HEK293T (cell line): ENCODE measurements at places on chromosomes 3 and 15.

- no peak for DNase-seq
These were observed 141.7 kb downstream of the LRRK1 start for GRCh38 chr15:101060576-101061551.

- no peak for DNase-seq
These were observed 196.1 kb upstream of the TLE3 start for GRCh38 chr15:70293591-70294470.

GRCh38 chr15:68536331-68537095 is 42.3 kb upstream of the CORO2B start:
- no peak for DNase-seq

GRCh38 chr15:60672400-60672799 is 193.5 kb upstream of the ICE2 start:
- no peak for DNase-seq

GRCh38 chr15:64782751-64783150 is 7.4 kb upstream of the RBPMS2 start:
- DNase-seq = no peak

DNA sequence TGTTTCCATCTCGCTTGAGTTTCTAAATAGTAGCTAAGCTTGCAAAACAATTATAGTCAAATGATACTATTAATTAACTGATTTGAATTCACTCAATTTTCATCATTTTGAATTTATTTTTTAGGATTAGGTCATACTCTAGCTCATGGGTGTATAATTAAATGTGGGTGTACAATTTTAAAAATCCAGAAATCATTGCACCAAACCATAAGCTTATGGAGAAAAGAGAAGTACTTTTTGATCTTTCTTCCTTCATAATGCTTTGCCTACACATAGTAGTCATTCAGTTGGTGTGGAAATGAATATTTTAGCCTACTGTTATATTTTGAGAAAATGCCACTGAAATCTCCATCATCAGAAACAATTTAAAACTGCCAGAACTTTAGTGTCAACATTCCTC is 175.1 kb downstream of the CD47 start:
- no peak for DNase-seq

GRCh38 chr3:58722561-58722960 is 56.0 kb upstream of the FAM3D start:
- no peak for DNase-seq
